Stimulated activated CD8-positive, alpha-beta memory T cell treated with anti-CD3 and anti-CD28 coated beads, Interleukin-4, amount 100 ng/mL, for 24 hours (primary cell): ENCODE measurements at places on chromosomes 1 and 21.

- no peak for DNase-seq
These were observed 387.3 kb downstream of the LMX1A start for GRCh38 chr1:164969253-164969652.

- no peak for DNase-seq
These were observed 9.2 kb upstream of the TACSTD2 start for GRCh38 chr1:58586271-58586670.

- DNase-seq, result no peak
These were observed 80.8 kb upstream of the SLC2A1 start for GRCh38 chr1:43039228-43040055.

DNA sequence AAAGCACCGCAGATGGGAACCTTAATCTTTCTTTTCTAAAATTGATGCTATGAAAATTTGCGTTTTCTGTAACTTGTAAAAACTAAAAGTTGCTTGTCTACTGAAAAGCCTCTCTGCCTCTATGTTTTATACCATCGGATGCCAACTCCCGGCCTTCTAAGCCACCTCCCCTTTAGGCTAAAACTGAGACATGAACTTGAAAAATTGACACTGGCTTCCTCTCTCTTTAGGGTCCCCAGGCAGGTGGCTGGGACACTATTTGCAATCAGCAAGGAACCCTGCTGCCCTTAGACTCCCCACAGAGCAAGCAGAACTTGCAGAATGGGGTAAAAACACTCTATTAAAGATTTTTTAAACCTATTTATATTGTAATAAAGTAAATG lies 151.1 kb upstream of the CAMK1G start:
- no peak for DNase-seq

GRCh38 chr1:8016210-8016894 lies 9.8 kb downstream of the ERRFI1 start:
- DNase-seq, result no peak

- DNase-seq, result peak; percentile 31
These were observed 659 bp downstream of the AGO1 start for GRCh38 chr1:35883635-35884101.

- DNase-seq, result no peak
These were observed 83.2 kb upstream of the RGS4 start for GRCh38 chr1:162985816-162986435.

DNA sequence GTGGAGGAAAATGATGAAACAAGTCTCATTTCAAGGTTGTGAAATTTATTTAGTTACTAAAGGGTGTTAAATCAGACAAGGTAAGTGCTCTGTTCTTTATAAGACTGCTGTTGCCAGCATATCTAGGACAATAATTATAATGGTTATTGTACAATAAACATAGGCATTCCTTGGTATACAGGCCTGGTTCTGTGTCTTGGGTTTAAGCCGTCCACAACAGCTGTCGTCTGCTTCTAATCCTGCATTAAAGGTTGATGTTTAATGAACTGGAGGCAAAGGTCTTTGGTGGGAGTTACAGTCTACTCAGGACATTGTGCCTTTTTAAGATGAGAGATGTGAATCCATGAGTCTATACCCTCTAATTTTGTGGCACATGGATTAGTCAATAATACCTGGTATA lies 23.4 kb upstream of the FMO4 start:
- DNase-seq, result no peak

- DNase-seq, result no peak
These were observed 51.6 kb downstream of the SLC30A10 start for GRCh38 chr1:219876798-219877209.

GRCh38 chr1:32066489-32066873 lies 6.3 kb upstream of the TMEM39B start:
- DNase-seq, result no peak

DNA sequence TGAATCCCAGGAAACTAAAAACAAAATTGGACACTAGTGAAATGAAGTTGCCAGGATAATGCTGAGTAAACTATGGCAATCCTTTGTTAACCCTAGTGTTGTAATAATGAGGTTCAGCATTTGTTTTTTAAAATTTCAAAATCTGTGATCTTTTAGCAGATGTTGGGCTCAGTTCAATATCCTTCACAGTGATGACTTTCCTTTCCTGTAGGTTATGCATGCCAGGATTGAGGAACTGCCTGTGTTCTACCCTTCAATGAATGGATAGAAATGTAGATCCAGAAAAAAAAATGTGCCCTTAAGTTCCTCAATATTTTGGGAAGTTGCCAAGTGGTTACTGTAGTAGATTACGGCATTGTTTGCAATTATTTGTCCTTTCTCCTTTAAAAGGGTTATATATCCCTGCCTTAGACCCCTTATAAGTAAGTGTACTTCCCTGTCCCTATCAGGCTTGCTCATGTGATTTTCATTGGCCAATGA lies 35.5 kb upstream of the IRF2BP2 start:
- no peak for DNase-seq

GRCh38 chr1:175599212-175599705 lies 144.1 kb downstream of the TNR start:
- no peak for DNase-seq

DNA sequence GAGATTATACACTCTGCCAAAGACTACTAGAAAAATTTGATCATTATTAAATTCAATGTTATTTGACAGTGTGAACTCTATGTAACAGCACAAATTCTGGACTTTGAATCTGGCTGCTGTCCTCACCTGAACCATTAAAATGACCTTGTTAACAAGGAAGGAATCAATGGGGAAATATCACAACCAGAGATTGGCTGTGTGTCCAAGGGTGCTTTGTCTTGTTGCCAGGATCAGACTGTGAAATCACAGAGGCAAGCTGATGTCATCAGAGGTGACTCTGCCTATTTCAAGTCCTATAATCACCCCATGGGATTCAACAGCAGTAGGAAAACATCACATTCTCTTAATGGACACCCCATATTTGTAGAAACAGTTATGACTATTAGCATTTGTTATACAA lies 46.8 kb downstream of the ADAMTS5 start:
- no peak for DNase-seq

- no peak for DNase-seq
These were observed 64.0 kb downstream of the MEGF6 start for GRCh38 chr1:3547055-3548005.

- DNase-seq, result no peak
These were observed 43.0 kb upstream of the RAVER2 start for GRCh38 chr1:64701886-64702285.

DNA sequence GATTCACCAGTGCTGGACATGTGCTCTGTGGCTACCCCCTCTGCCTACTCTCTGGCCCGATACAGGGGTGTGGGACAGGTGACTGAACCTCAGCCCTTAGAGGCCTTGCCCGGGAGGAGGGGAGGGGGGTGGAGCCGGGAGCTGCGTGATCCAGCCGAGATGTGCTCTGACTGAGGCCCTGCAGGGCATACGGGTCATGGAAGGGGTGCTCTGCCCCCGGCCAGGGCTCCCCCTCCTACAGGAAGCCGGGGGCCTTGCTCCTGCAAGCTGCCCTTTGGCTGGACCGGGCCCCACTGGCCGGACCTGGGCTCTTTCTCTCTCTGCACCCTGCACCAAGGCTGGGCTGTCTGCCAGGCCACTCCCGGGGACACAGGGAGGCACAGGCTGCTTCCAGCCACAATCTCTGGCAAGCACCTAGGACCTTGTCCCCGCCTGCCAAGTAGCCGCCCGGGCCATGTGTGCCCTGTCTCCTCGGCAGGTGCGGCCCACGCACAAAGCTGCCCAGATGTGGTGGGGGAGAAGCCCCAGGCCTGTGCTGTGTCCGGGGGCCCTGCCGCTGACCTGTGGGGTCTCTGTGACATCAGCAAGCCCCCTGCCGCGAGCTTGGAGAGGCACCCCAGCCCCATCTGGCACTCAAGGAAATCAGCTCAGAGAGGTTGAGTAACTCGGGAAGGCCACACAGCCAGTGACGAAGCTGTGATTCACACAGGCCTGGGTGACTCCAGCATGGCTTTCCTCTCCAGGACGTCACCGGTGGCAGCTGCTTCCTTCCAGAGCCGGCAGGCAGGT lies 1.5 kb downstream of the SCNN1D start:
- no peak for DNase-seq

GRCh38 chr21:21767276-21767675 lies 769.1 kb downstream of the NCAM2 start:
- no peak for DNase-seq

GRCh38 chr1:19757641-19758040 lies 42.1 kb downstream of the TMCO4 start:
- DNase-seq, result no peak

DNA sequence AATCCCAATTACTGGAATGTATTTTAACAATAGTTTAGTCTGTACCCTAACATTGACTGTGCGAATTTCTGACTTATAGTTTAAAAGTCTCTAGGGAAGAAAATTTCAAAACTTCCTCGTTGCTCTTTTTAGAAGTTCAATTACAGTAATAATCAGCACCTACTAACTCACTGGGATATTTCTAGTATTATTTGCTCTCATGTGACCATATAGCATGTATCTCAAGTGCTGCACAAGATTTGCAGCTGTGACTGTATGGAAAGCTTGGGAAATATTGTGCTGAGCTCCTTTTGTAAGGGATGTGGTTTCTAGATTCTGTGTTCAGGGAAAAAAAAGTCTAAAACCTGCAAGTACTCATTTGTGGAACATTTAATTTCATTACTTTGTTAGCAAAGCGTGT lies 153.1 kb downstream of the ST6GALNAC3 start:
- no peak for DNase-seq

GRCh38 chr1:1605034-1605591 lies 5.2 kb upstream of the FNDC10 start:
- no peak for DNase-seq

DNA sequence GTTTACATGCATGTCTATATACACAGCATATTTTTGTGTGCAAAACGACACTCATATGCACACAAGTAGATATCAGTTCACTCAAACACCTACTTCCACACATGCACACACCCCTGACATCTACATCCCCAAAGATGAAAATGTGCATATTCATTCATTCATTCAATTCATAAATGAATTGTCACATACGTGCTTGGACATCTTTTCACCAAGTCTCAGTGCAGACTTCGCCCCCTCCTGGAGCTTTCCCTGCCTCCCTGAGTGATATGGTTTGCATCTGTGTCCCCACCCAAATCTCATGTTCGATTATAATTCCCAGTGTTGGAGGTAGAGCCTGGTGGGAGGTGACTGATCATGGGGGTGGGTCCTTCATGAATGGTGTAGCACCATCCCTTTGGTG lies 53.1 kb downstream of the CAMK2N1 start:
- DNase-seq, result no peak

DNA sequence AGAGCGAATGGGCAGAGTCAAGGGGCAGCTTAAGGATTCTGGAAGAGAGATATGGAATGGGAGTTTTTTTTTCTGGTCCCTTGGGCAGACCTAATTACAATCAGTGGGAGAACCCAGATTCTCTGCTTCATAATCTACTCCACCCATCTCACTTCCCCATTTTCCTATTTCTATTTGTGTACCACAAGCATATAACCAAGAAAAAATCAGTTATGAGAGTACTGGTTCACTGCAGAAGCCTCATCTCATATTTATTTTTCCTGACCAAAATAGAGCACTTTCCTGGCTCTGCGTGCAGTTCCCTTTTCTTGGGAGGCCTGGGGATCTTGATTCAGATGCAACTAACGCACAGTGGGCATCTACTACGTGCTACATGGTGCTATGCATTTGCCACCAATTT lies 82.2 kb upstream of the SLFNL1 start:
- no peak for DNase-seq

DNA sequence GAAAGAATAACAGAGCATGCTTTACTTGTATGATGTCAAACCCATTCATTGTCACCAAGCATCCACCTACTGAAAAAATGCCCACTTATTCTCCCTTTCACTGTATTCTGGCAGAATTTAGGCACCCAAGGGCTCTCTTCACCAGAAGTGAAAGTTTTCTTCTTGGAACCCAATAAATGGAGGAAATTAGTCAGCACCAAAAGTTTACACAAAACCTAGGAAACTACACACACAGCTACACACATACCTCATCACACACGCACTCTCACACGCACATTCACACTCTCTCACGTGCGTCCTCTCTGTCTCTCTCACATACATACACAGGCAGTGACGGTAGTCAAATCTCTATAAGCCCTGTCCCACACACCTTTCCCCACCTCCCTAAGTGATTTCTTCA lies 37.6 kb downstream of the MCOLN2 start:
- no peak for DNase-seq

DNA sequence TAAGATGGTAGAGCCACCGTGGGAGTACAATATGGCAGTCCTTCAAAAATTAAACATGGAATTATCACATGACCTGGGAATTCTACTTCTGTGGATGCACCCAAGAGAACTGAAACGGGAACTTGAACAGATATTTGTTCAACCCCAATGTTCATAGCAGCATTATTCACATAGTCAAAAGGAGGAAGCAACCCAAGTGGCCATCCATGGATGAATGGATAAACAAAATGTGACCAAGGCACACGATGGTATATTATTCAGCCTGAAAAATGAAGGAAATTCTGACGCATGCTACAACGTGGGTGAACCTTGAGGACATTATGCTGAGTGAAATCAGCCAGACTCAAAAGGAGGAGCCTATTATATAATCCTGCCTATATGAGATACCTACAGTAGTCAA lies 22.8 kb upstream of the LAPTM5 start:
- DNase-seq, result no peak

- no peak for DNase-seq
These were observed 198.6 kb downstream of the KIF26B start for GRCh38 chr1:245353411-245353810.

DNA sequence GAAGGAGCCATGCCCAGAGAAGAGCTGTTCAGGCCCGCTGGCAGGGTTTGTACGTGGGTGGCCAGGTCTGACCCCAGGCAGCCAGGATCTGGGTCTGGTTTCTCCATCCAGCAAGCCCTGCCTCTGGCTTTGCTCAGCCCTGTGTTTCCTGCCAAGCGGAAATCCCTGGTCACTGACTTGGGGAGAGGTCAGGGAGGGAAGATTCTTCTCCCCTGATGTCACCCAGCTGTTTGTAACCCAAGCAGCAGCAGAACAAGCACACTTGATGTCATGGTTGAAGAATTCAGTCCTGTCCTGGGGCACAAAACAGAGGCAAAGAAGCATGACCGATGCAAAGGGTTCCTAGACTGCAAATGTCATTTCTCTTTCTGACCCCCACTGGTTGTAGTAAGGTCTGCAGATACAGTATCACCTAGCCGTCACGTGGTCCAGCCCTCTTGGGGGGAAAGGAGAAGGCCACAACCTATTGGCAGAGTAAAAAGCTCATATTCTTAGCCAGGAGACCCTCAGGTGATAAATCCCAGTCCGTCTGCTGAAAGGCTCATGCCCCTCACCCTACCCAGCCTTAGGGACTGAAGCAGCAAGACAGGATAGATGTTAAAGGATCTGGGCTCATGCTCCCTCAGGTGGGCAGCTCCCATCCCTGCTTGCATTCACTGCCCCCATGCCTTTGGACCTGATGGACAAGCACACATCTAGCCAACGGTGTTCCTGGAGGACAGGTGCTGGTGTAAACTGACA lies 120.9 kb downstream of the SYT2 start:
- no peak for DNase-seq

- DNase-seq, result peak; percentile 24
These were observed 5.0 kb downstream of the PRELP start for GRCh38 chr1:203480525-203481084.

GRCh38 chr21:26835027-26835713 lies 10.0 kb downstream of the ADAMTS1 start:
- DNase-seq, result no peak

- DNase-seq, result no peak
These were observed 54.3 kb downstream of the MORN1 start for GRCh38 chr1:2337081-2337480.

- DNase-seq, result no peak
These were observed 602 bp upstream of the RIMKLA start for GRCh38 chr1:42379794-42380585.

- no peak for DNase-seq
These were observed 6.3 kb downstream of the PTGFRN start for GRCh38 chr1:116916002-116916401.

GRCh38 chr21:24899138-24899537 lies 708.1 kb downstream of the MRPL39 start:
- DNase-seq, result no peak
